Fibroblast of skin of right quadriceps (primary cell): ENCODE measurements at places on chromosomes 4 and X.

- DNase-seq: no peak
Observed at GRCh38 chrX:3263681-3264126, 82.7 kb downstream of the MXRA5 start.

DNA sequence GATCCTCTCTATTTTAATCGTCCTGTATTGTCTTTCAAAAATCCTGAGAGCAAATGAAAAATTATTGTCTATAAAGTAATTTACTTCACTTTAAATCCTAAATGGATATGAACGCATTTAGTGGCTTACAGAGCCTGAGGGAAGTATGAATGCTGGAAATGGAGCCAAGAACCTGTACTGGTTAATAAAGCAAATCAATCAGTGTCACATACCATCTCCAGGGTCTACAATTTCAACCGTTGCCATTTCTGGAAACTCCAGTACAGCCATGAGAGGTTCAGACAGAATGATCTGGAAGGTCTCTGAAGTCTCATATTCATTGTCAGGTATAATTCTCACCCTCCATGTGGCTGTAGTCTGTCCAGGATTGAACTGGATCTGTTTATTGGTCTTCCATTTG, 76.6 kb downstream of the FREM3 start:
- no peak for DNase-seq

DNA sequence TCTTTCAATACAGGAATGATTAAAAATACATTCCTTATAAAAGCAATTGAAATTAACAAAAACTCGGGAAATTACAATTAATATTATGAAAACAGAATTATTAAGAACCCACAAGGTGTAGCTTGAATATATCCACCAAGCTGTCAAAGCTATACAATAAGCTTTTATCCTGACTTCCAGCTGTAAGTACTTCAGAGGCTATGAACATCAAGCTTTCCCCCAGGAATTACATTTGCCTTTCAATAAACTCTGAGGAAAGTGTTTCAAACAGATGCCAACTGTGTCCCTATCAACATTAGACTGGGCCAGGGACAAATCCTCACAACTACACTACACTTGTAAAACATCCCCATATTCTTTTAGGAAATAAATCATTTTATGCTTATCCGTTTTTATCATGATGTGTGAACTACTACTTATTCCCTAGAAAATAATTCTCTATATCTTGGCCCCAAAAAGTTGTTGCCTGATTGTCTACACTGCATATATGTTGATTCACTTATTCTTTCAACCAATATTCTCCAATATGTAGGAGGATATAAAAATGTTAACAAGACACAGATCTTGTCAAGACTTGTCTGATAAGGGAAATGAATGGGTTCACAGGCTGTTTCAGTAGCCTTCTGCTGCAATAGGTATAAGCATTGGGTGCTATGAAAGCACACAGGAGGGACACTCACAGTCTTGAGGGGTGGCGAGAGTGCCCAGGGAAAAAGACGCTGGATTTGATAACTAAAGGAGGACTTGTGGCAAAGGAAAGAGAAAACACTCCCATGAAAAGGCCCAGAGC, 494.1 kb downstream of the CENPC start:
- no peak for DNase-seq

- no peak for DNase-seq
Observed at GRCh38 chr4:651884-652642, 22.0 kb downstream of the ATP5ME start.

DNA sequence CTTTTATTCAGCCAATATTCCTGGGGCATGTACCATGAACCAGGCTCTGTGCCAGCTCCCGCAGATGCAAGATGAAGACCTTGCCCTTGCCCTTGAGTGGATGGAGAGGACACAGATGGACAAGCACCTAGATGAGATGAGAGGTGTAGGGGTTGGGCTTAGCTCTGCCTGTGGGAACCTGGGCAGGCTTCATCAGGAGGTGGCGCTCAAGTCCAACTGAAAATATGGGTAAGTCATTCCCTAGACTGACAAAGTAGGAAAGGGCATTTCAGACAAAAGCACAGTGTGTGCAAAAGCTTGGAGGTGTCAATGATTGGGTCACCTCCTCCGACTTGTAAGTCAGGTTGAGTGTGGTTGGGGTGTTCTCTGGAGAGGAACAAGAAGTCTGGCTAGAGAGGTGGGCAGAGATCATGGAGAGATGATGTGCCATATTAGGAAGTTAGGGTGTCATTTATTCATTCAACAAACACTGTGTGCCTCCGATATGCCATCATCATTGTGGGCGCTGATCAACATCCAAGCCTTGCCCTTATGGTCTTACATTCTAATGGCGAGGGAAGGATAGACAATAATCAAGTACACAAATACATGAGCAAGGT, 64.6 kb downstream of the ANAPC4 start:
- peak; percentile 41 for DNase-seq

GRCh38 chr4:166399021-166399420, 526.0 kb downstream of the TLL1 start:
- no peak for DNase-seq

GRCh38 chr4:119933606-119934005, 133.0 kb downstream of the MAD2L1 start:
- no peak for DNase-seq

- DNase-seq: peak; percentile 71
Observed at GRCh38 chr4:80732010-80732409, 298.5 kb upstream of the BMP3 start.

GRCh38 chr4:184282895-184283654, 65.4 kb upstream of the ENPP6 start:
- no peak for DNase-seq

- DNase-seq: no peak
Observed at GRCh38 chrX:110001740-110002299, 1.1 kb upstream of the TMEM164 start.
